ENCODE measurements at places on chromosomes 1 and 21.

GRCh38 chr1:53678938-53679825 lies 59.8 kb downstream of the GLIS1 start:
- DNase-seq = no peak

GRCh38 chr1:57883642-57883995 lies 459.8 kb upstream of the DAB1 start:
- no peak for DNase-seq

- no peak for DNase-seq
These were observed 12.6 kb downstream of the SZT2 start for GRCh38 chr1:43402089-43402865.

DNA sequence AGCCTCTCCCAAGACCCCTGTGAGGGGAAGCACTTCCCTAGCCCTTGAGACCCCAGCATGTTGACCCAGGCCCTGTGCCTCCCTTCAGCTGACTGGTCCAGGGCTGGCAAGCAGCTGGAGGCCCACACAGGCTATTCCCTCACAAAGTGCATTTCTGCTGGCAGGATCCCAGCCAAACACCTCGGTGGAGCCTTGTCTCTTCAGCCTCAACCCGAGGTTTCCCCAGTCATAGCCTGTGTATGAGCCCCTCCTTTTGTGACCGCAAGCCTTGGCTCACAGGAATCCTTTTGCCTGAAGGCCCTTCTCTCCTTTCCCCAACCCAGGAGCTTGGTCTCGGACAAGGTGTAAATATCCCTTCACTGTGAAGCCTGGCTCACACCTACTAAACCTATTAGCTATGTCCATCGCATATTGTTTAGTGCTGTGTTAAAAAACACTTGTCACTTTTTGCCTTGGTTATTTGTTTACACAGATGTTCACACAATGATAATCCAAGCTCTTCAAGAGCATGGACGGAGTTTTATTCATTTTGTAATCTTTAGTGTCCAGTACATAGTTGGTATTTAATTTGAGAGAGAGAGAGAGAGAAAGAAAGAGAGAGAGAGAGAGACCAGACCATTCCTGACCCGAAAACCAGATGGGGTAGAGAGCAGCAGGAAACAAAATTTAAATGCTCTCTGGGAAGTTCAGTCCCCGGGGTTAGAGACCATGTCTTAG lies 8.5 kb upstream of the CD247 start:
- no peak for DNase-seq

GRCh38 chr1:61852670-61853015 lies 110.4 kb downstream of the PATJ start:
- DNase-seq = no peak

- no peak for DNase-seq
These were observed 36.3 kb downstream of the SMYD2 start for GRCh38 chr1:214317300-214317699.

GRCh38 chr21:46552274-46552673 lies 52.6 kb downstream of the S100B start:
- DNase-seq = no peak

- no peak for DNase-seq
These were observed 35.7 kb downstream of the FNBP1L start for GRCh38 chr1:93483606-93484005.

- no peak for DNase-seq
These were observed 80.9 kb upstream of the ADAMTS5 start for GRCh38 chr21:27047658-27048314.

- no peak for DNase-seq
These were observed at the start of gene NR1I3 for GRCh38 chr1:161238039-161238473. TSS of gene NR1I3 (minus strand) at chr1:161238203. CDS start at chr1:161236565, 1,638 bp downstream.

GRCh38 chr1:62467092-62467491 lies 30.2 kb downstream of the USP1 start:
- DNase-seq = no peak

DNA sequence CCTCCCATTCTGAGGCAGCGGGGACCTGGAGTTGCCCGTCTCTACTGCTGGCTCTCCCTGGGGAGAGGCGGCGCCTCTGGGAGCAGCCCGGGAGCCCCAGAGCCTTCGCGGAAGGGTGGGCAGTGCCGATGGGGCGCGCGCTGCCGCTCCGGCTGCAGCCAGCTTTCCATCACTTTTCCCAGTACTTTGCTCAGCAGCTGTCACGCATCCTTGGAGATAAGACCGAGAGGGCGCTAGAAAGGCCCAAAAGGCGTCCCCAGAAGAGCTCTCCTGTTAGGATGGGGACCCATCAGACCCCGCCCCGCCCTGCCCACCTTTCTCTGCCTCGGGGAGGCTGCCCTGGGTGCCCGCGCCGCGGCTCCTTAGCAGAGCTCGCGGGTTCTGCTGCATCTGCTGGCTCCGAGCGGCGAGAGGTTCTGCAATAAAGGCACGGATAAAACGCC lies 534 bp downstream of the KCNH1 start:
- no peak for DNase-seq

DNA sequence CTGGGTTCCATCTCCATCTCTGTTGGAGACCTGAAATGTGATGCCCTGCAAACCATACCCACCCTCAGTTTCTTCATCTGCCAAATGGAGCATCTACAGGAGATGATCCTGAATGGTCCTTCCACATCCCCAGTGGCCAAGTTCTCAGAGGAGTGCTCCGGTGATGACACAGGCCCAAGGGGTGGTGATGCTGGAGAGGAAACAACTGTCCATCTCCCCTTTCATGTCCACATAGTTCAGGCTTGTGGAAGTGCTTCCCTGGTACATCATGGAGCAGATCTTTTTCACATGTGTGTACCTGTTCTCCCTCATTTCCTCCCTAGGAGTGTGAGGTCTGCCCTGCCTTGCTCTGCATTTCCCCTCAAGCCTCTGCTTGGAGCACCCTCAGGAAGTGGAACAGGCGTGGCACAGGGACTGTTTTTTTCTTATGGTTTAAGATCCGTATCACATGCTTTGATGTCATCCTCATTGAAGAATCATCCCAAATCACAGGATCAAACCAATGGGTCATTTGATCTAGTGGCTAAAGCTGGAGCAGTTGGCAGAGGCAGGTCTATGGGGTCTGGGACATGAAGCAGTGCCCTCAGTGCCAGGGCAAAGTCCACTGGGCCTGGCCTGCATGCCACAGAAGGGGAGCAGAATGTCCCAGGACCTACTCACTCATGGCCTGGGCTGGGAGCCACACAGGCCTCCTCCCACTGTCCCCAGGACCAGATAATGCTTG lies 8.2 kb upstream of the TRIM63 start:
- no peak for DNase-seq

- no peak for DNase-seq
These were observed 103.3 kb downstream of the C1orf94 start for GRCh38 chr1:34279971-34280370.

DNA sequence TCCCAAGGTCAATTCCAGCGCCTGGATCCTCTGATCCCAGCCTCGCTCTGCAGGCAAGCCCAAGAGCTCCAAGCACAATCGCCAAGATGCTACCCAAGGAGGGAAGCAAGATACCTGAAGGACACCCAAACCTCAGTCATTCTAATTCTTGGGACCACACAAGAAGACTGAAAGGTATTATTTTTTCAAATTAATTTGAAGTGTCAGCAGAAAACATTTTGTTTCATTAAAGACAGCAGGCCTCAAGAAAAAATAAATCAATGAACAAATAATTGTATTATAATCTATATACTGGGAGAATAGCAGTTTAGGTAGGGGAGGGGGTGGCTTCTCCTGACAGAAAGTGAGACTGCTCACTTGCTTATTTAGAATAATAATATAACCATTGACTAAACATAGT lies 347.8 kb downstream of the HHAT start:
- DNase-seq = no peak

DNA sequence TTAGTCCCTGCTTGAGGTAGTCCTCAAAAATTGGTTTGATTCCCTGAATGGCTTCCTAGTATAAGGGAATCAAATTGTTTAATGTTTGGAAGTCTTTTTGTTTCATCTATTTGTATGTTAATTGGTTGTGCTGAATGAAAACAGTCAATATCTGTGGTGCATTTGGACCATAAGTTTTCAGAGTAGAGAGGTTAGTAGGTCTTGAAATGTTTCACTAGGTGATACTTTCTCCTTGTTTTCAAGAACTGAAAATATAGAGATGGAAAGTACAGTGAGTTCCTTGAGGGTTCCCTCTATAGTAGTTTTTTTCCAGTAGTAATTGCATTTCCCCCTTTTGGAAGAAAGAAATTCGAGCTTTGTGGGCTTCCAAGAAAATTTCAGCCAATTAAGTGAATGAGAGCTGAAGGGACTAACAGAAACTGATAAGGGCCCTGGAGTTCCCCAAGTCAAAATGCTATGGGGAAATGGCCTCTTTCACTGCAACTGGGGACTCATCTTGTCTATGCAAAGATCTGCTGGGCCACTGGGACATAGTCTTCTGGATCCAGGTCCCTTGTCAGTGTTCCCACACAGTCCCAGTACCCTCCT lies 18.6 kb upstream of the CEP350 start:
- no peak for DNase-seq

GRCh38 chr1:238176441-238176840 lies 285.7 kb upstream of the ZP4 start:
- no peak for DNase-seq

DNA sequence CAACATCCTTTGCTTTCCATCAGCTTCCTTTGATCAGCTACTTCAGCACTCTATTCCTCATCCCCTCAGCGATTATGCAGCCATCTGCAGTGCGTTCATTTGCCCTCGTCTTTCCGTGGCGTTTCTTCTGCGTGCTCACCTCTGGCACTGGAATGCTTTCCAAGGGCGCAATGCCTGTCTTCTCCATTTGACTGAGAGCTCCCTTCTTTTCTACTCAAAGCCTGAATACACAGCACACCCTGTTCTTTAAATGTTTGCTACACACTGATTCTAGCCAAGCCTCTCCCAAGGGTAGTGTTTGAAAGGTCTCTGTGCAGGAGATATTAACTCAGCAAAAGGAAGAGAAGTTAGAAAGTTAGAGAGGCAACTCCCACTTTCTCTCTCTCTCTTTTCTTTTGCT lies 22.6 kb downstream of the C1orf116 start:
- DNase-seq = no peak

- peak; percentile 87 for DNase-seq
These were observed 863 bp downstream of the TARBP1 start for GRCh38 chr1:234478152-234478480.

GRCh38 chr1:111769517-111770146 lies 13.9 kb downstream of the DDX20 start:
- peak; percentile 80 for DNase-seq

DNA sequence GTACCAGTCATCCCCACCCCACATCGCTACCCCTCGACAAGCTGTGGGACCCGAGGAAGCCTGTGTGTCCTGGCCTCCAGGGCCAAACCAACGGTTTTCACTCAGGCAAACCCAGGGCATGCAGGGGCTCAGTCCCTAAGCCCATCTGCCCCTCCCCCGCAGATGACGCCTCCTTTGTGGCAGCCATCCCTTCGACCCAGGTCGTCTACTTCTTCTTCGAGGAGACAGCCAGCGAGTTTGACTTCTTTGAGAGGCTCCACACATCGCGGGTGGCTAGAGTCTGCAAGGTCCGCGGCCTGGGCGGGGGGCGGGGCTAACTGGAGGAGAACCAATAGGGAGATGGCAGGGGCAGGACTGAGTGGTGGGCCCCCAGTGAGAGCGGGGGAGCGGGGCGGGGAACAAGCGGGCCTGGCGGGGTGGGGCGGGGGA lies 7.4 kb downstream of the SEMA4A start:
- no peak for DNase-seq

DNA sequence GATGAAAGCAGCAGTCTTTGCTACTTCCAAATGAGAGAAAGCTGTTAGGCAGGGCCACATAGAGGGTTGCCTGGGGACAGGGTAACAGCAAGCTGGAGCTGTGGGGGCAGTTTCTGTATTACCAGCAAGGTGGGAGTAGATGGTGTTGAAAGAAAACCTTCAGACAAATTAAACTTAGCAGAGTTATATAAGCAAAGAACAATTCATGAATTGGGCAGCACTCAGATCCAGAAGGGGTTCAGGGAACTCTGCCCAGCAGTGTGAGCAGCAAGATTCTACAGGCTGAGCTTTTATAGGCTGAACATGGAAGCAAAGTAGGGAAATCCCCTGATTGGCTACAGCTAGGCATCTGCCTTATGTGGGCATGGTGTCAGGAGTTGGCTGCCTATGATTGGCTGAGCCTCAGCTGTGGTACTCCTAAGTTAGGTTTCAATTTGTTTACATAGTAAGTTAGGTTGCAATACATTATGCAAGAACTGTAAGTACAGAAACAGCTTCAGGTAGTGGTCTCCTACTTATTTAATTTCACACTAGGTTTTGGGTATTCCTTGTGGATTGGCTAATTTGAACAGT lies 64.1 kb upstream of the TMPRSS2 start:
- peak; percentile 2 for DNase-seq

- no peak for DNase-seq
These were observed 72.5 kb upstream of the MORC3 start for GRCh38 chr21:36247316-36248010.

GRCh38 chr1:163195728-163196448 lies 6.8 kb downstream of the RGS5 start:
- DNase-seq = no peak

DNA sequence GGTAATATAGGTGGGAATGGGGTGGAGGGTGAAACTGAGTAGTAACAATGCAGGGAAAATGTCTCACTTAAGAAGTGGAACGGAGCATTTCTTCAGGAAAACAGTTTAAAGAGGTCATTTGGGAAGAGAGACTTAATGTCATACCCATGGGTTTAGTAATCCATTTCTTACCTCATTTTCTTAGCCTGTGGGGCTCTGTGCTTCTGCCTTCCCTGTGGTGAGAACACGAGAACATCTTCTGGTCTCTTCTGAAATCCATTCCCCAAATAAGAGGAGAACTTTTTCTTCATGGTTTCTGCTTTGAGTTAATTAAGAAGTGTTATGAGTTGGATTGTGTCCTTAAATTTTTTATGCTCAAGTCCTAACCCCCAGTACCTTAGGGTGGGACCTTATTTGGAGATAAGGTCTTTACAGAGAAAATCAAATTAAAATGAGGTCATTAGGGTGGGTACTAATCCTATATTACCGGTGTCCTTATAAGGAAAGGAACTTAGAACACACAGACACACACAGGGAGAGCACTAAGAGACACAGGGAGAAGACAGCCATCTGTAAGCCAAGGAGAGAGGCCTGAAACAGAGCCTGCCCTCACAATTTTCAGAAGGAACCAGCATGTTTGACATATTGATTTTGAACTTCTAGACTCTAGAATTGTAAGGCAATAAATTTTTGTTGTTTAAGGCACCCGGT lies 5.4 kb downstream of the CCDC190 start:
- no peak for DNase-seq

DNA sequence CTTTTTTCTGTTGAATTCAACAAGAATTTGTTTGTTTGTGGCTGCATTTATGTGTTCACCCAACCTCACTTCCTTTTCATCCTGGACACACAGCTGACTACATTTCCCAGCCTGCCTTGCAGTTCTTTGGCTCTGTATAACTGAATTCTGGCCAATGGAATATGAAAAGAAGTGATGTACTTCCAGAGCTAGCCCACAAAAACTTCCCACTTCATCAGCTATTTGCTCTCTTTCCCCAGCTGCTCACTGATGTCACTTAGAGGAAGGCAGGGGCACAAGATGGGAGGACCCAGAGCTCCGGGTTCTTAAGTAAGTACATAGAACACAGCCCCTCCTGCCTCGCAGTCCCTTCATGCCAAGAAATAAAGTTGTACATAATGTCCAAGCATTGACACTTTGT lies 235.0 kb upstream of the FGGY start:
- DNase-seq = peak; percentile 2

GRCh38 chr1:10056599-10056987 lies 23.8 kb downstream of the UBE4B start:
- no peak for DNase-seq
